ENCODE measurements at places on chromosomes 5 and 9. TPM values are rescaled to one million over a fixed set of nuclear protein-coding genes. Genes with fewer than 3 reads are reported as not detected.

The TRAF1 gene
- total RNA-seq: 1.9 TPM

The NEURL1B gene
- total RNA-seq: 7.6 TPM

- DNase-seq: no peak
Measured at GRCh38 chr5:29218138-29218537, 1975.3 kb upstream of the CDH6 start.

DNA sequence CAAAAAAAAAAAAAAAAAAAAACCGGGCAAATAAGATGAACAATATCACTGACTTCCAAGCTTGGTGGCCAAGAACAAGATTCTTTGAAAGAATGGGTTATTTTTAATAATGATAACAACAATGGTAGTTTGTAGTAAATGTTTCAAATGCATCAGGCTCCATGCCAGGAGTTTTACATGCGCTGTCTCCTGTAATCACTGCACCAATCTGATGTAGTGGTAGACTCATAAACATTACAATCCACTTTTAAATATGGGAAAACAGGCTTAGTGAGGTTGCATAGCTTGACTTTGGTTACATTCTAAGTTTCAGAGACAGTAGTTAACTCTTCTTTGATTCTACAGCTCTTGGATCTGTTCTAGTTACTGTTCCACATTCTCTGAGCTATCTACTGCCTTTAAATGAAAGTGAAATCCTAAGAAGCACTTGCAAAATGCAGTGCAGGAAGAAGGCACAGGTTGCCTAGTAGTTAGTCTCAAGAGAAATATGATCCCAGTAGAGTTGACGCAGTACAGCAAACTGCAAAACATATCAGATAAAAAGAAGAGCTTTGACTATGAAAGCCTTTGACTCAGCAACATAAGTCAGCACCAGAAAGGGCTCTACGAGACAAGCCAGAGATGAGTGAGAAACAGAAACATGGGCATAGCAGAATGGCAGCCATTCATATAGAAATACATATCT is 62.1 kb downstream of the PDE4D start:
- DNase-seq: no peak

GRCh38 chr9:119164716-119165115 is 204.5 kb downstream of the BRINP1 start:
- no peak for DNase-seq

- DNase-seq: no peak
Measured at GRCh38 chr5:92504346-92504745, 1076.7 kb downstream of the NR2F1-AS1 start.

GRCh38 chr5:148681157-148682057 is 27.1 kb upstream of the HTR4 start:
- no peak for DNase-seq

DNA sequence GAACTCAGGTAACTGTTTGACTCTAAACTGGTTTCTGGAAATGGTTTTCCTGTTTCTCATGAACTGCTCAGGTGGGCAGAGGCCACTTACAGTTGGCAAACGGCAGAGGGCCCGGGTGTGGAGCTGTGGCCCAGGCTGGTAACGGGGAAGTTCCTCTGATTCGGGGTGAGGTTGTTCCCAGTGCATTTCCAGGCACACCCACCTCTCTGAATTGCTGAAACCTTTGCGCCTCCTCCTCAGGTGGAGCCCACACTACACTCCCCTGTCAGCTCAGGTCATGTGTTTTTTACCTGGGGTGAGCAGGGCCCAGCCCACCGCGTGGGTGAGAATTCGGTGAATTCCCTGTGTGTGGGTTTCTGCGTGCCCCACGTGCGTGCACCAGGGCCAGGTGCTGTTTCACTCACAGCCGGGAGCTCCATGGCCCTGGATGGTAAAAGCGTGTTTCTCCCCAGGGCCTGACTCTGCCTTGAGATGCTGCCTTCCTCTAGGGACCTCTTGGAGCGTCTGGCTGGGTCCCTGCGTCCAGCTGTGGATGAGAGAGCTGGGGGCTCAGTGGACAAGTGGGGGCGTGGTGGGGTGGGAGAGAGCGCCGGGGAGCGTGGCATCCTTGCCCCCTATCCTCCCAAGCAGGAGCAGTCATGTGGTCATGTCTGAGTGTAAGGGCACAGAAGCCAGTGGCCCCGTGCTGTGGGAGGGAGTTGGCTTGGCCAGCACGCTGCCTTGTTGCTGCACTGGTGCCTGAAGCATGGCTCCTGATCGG is 33.5 kb upstream of the LPCAT1 start:
- DNase-seq: no peak

- DNase-seq: no peak
Measured at GRCh38 chr9:4553951-4554381, 63.7 kb downstream of the SLC1A1 start.

DNA sequence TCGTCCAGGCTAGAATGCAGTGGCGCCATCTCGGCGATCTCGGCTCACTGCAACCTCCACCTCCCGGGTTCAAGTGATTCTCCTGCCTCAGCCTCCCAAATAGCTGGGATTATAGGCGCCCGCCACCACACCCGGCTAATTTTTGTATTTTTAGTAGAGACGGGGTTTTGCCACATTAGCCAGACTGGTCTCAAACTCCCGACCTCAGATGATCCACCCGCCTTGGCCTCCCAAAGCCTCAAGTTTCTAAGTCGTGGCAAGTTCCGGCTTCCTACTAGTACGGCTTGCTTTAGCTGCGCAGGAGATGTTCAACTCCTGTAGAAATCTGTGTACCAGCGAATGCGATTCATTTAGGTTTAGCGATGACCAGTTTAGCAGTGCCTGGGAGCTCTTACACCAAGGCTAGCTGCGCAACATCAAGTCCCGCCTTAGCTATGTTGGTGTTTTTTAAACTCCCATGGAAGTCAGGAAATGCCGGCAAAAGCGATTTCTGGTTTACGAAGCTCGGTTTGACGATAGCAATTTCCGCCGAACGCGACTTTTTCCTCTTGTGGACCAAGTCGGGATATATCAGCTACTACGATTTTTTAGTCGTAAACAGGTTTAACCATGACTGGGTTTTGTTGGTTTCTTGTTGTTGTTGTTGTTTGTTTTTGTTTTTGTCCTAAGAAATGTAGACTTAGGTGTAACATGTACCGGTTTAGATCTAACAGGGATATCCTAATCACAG is 46.4 kb downstream of the ANXA2R start:
- no peak for DNase-seq

- DNase-seq: no peak
Measured at GRCh38 chr5:32233696-32234447, 59.8 kb upstream of the GOLPH3 start.

DNA sequence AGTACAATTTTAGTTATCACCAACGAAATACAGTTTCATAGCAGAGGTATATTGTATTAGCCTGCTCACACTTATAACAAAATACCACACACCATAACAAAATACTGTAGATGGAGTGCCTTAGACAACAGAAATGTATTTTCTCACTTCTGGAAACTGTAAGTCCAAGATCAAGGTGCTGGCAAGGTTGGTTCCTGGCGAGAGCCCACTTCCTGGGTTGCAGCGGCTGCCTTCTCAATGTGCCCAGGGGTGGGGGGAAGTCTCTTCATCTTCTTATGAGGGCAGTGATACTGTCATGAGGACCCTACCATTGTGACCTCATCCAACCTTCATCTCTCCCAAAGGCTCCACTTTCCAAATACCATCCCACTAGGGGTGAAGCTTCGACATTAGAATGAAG is 30.5 kb upstream of the GADD45G start:
- no peak for DNase-seq

DNA sequence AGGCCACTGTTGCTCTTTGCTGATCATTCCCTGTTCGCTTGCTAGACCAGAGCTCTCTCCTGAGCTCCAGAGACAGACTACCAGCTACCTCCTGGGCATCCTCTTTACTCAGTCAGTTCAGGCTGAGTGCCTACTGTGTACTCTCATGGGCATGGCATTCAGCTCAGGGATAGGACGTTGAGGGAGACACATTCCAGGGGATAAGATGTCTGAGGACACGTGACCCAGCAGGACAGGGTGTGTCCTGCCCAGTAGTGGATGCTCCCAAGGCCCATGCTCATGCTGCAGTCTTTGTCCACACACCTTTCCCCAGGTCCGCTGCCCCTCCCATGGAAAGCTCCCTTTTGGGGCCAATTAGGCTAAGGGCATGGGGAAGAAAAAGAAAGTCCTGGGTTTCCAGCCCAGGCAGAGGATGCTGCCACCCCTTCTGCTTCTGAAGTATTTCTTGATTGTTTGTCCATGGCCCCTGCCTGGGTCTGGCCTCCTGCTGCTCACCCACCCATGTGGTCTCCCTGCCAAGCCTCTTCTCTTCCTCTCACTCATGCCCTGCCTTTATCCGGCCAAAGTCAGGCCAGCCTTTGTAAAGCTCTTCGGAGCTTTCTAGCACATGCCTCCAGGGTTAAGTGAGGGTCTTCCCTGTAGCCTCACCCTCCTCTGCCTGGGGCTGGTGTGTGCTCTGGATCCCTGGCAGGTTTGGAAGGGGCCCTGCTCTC is 60.5 kb upstream of the PITX1 start:
- no peak for DNase-seq

DNA sequence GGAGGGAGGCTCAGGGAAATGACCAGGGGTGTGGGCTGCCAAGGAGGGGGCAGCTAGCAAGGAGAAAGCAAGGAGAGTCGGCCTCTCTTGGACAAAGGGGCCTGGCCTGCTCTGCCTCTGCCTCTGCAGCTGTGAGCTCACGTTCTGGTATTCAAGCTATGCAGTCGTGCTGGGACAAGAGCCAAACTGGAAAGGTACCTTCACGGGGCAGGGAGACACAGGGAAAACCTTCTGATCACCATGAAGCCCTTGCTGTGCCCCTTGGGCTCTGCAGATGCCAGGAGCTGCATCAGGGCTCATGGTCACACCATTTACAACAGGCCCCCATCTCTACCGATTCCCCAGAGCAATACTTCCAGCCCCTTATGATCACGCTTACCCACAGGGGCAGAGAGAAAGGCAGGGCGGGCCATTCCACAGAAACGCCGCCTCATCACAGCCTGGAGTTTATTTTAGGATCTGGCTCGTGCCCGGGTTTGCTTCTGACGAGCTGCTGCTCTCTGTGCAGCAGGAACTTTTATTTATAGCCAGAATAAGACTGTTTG is 63.2 kb downstream of the PRRT1B start:
- no peak for DNase-seq

DNA sequence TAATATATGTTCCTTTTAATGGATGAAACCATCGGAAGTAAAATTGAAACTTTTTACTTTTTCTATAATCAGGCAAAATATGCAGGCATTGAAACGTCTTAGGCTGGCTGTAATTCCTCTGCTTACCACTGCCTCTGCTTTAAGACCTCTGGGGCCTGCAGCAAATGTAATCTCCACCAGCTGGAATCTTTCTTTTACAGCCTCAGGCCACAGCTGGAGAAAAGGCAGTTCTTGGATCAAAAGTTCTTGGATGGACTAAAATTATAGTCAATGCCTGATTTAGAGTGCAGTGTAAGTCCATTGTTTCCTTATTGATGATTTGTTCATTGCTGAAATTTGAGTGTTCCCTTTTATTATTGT is 396.7 kb downstream of the KCTD16 start:
- no peak for DNase-seq

DNA sequence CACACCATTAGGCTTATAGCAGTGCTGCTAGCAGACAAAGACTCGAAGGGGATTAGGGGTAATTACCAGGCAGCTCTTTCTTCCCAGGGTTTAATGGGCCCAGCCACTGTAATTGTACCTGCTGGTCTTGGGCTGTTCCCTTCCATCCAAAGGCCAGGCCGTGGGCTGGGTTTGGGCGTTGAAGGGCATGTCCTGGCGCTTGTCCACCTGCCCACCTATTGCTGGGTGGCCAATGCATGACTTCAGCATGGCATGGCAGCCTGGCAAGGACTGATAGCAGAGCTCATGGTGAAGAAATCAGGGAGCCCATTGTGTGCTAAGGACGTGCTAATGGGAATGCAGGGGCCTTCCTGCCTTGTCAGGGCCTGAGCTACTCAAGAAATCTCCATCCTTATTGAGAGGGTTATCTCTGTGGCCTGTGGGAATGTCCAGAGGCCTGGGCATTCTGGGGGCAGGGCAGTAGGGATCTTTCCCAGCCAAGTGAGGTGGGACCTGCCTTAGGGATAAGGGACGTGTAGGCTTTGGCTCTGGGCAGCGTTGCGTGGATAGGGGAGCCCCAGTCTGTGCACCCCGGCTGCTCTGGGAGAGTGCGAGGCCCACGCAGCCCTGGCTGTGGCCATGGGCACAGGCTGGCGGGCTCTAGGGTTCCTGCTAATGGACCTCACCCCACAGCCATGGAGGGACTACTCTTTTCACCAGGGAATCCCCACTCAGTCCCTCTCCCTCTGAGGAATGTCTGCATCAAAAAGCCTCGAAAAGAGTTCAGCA is 116.1 kb upstream of the PITX1 start:
- DNase-seq: peak; percentile 52

GRCh38 chr5:123735384-123735783 is 223.4 kb downstream of the CSNK1G3 start:
- no peak for DNase-seq

DNA sequence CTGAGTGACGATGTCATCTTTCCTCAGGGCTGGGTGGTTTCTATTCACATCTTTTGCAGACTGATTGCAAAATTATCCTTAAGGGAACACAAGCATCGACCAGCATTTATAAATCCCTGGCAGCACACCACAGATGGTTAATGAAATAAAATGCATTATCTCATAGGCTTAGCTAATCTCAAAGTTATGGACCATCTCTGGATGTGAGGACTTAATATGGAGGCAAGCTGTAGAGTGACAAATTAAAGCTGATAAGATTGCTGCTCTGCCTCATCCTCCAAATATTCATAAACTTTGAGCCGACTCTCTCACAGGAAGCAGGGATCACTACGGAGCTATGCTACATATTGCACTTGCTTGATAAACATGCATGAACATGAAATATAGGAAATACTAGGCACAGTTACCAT is 663.2 kb upstream of the RGMB start:
- DNase-seq: no peak

DNA sequence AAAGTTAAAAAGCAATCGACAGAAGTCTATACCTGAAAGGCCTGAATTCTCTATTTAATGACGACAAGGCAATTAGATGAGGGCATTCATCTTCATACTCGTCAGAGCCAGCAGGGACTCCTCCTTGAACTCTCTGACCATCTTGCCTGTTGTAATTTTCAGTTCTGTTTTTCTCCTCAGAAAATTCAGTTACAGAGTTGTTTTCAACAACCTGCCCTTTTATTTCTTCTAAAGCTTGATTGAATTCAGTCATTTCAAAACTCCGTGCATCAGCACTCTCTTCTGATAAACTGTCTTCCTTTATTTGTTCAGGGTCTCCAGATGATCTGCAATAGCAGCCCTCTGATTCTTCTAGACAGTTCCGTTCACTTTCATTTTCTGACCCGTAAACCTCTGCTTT is 15.6 kb downstream of the RIOK2 start:
- DNase-seq: no peak

DNA sequence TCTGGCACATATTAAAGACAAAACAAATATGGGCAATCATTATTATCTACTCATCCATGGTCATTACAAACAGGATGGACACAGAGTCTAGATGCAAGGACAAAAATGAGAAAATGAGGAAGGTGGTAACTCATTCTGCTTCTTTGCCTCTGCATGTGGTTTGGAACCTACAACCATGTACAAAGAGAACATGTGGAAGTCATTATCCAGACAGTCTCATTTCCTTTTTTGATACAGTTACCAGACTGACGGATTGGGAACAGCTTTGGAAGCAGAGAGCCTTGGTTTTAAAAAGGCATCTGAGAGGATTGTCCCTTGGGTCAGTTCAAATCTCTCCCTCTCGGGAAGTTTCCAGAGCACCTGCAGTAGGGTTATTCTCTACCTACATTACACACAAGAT is 433.4 kb upstream of the TNC start:
- DNase-seq: no peak

Measured in type B pancreatic cell (in vitro differentiated cells).